ENCODE measurements at places on chromosomes 1 and 21.

- no peak for DNase-seq
Observed at GRCh38 chr1:57530206-57530910, 106.5 kb upstream of the DAB1 start.

DNA sequence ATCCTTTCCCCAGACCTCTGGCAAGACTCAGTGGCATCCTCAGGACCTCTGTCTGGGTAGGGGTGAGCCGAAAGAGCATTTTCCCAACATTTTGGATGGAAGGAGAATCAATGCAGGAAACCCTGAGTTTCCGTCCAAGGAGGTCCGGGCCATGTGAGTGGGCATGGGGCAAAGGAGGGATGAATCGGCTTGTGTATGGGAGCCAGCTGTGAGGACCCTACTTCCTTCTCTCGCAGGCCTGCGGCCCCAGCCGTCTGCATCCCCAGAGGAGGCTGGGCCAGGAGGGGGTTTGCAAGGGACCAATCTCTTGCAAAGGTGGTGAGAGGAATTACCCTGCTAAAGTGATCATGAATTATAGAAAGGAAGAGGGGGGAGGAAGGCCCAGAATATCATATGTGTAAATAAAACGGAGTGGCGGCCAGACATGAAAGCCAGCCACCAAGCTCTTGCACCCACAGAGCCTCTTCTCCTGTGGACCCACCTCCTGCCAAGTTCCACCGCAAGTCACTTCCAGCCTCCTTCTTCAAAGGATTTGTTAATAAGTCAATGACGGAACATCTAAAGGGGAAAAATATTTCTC is 48.2 kb upstream of the POU3F1 start:
- DNase-seq: no peak

- no peak for DNase-seq
Observed at GRCh38 chr1:119587341-119587740, 60.7 kb downstream of the ZNF697 start.

DNA sequence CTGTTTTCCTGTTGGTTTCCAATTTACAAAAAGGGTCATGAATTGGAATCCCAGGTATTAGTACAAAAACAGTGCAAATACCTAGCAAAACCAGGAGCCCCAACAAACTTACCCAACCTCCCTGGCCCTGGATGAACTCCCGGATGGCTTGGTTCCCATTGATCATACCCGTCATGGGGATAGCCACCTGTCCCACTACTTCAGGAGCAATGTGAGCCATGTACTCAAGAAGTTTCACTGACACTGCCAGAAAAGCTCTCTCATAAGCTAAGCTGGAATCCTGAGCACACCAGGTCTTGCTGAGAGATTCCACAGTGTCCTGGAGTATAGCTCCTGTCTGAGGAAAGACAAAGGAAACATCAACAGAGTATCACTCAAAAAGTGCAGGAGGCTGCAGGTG is 5.7 kb downstream of the BCL2L15 start:
- no peak for DNase-seq

GRCh38 chr1:223266632-223267172 is 97.3 kb downstream of the SUSD4 start:
- no peak for DNase-seq

GRCh38 chr1:241532162-241532531 is at the start of gene KMO:
TSS of gene KMO (plus strand) at chr1:241532378. CDS start at chr1:241532445, 67 bp downstream.
- no peak for DNase-seq

DNA sequence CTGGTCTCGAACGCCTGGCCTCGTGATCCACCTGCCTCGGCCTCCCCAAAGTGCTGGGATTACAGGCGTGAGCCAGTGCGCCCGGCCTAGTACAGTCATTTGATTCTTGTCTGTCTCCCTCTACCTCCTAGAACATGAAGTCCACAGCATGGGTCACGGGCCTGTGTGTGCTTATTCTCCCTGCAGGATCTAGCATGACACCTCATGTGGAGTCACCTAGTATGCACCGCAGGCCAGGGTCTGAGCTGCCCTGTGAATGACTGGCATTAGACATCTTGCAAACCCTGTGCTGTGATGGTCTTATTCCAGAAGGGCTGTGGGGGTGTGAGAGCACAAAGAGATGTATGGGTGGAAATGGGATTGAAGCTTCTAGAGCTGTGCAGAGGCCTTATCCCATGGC is 133.2 kb downstream of the GALNT2 start:
- DNase-seq: no peak

- no peak for DNase-seq
Observed at GRCh38 chr21:42513151-42513984, at the start of gene SLC37A1. TSS of gene SLC37A1 (plus strand) at chr21:42513852. CDS start at chr21:42518455, 4,603 bp downstream.

GRCh38 chr1:115655306-115655663 is 13.5 kb downstream of the VANGL1 start:
- no peak for DNase-seq

- no peak for DNase-seq
Observed at GRCh38 chr1:223843934-223844786, 1.6 kb downstream of the TP53BP2 start.

DNA sequence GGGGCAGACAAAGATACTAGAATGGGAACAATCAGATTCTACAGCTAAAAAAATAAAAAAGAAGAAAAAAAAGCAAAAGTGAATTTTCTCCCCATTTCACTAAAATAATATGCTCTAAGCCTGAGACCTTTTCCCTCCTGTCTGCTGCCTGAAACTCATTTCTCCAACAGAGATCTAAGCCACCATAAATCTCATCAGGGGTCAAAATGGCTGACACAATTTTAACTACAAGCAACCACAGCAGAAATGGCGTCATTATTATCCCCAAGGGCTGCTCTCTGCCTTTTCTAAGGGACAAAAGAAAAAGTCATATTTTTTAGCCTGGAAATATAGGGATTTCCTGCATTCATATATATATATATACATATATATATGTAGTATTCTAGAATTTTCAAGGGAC is 183.7 kb upstream of the CAMK1G start:
- DNase-seq: no peak

- DNase-seq: no peak
Observed at GRCh38 chr1:1947493-1947892, 28.4 kb upstream of the TMEM52 start.

Data from GF-D8 (cell line).